Lung (tissue), 17 donors: ENCODE measurements at places on chromosomes 4 and X. TPM values are rescaled to one million over a fixed set of nuclear protein-coding genes. Genes with fewer than 3 reads are reported as not detected.

- peak; percentile 13 for DNase-seq
Measured at GRCh38 chr4:118035309-118035708, 1.0 kb downstream of the NDST3 start.

DNA sequence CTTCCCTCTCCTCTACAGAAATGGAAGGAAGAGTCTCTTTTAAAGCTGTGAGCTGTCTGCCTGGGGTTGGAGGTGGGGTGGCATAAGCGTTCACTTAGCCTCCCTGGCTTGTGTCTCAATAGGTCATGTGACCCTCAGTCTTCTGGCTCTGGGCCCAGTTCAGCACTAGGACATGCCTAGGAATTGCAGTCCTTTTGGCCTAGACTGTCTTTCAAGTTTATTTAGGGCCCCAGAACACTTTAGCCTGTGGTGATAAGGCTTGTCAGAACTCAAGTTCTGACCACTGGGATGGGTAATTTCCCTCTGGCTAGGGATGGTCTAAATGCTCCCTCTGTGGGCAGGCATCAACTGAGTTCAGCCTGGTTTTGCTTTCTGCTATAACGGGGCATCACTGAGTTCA lies 34.3 kb upstream of the ARMCX4 start:
- DNase-seq, result no peak

The NKX3-2 gene
- total RNA-seq, result not detected

- peak; percentile 73 for DNase-seq
Measured at GRCh38 chr4:184331268-184331995, 113.8 kb upstream of the ENPP6 start.

The SLITRK2 gene
- 1.2 TPM for total RNA-seq

DNA sequence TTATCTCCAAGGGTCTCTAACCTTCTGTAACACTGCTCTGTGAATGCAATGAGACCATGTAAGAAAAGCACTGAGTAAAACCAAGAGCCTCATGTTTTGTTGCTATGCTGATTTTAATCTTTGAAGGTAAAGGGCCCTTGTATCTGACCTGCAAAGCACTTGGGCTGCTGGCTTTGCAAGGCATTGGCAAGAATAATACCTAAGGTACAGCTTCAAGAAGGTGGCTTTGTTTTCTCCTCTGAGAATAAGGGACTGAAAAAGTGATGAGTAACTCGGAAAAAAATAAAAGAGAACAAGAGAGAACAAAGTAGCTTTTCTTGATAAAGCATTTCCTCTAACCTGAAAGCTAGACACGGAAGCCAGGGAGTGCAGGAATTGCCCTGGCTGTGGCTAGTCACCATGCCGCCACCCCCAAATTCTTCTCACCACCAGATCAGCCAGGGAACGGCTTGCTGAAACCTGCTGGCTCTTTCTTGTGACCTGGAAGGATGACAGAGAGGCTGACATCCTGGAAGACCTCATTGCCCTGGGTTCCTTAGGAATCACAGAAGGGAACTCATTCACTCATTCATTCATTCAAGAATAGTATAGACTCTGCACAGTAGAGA lies 41.8 kb upstream of the HS3ST1 start:
- DNase-seq, result peak; percentile 28
